ENCODE measurements at places on chromosomes 1 and 21. TPM values are rescaled to one million over a fixed set of nuclear protein-coding genes. Genes with fewer than 3 reads are reported as not detected.

GRCh38 chr1:23957096-23957495, 2.5 kb upstream of the PNRC2 start:
- DNase-seq: no peak
- H3K4me3 ChIP-seq: no peak overlapping the region
- no peak overlapping the region for H3K27ac ChIP-seq
- no peaks in the 10 kb centered on the region for H3K36me3 ChIP-seq

DNA sequence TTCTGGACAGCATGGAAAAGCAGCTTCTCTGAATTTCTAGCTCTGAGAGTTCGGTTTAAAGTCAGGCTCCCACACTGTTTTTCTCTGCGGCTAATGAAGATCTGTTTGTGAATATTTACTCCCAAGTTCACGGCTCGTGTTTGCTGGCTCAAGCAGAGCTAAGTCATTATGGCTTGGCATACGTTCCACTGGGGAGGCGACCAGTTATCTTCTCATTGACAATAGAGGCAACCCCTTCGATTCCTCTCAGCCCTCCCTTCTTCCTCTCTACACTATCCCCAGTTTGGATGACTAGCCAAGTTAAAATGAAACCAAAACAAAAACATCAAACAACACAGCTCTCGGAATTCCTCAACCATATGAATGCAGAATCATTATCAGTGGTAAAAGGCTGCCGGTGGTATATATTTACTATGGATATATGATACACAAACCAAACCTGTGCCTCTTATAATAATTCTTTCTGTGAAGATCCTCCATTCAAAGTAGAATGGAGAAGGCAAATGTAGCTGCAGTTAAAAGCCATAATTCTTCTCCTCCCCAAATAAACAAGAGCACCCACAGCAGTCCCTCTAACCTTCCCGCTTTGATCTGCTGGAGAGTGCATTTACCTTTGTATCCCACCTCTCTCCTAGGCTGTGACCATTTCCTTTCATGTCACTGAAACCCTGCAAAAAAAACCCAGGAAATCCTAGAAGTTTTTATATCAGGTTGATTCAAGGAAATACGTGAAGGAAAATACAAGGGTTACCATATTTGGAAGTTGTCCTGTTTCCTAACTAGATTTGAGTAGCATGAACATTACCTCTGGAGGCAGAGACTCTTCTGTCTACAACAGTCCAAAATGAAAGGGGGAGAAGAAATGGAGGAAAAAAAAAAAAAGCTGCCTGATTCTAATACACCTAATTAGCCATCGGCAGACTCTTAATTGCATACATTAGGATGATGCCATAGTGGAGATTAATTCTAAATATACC, 108.3 kb upstream of the USH2A start:
- peak overlapping the region; percentile 55 for H3K4me3 ChIP-seq
- no peak for DNase-seq
- no peaks in the 10 kb centered on the region for H3K27me3 ChIP-seq
- H3K36me3 ChIP-seq: no peaks in the 10 kb centered on the region

DNA sequence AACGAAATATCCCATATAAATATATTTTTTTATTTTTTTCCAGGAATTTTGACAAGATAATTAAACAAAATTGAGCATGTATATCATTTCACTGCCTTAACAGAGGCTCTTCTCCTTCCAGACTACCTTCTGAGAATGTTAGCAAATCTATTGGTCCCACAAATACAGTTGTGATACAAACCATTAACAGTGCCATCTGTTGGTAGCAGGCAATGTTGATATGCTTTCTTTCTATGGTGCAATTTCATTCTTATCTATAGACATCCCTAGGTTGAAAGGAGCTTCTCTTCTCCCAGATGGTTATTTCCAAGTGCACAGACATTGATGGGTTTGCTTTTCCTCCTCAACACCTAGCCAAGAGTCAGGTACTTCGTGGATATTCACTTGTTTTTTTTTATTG, 303.6 kb downstream of the USH2A start:
- H3K4me3 ChIP-seq: no peak overlapping the region
- DNase-seq: no peak
- H3K36me3 ChIP-seq: no peaks in the 10 kb centered on the region
- no peaks in the 10 kb centered on the region for H3K4me1 ChIP-seq
- no peak overlapping the region for H3K27ac ChIP-seq

DNA sequence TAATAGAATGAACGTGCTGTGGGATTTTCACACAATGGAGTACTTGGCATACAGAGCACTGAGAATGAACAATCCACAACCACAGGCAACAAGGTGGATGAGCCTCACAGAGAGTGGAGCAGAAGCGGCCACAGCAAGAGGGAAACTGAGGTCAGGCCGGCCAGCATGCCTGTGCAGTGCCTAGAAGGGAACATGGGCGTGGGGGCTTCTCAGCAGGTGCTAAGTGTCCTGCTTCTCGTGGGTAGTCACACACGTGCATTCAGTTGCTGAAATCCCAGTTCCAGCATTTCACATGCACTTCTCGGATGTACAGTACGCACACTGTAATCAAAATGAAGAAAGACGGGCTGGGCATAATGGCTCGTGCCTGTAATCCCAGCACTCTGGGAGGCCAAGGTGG, 33.1 kb downstream of the WDR4 start:
- no peak overlapping the region for H3K4me3 ChIP-seq
- no peak overlapping the region for H3K27ac ChIP-seq
- no peak for DNase-seq
- H3K36me3 ChIP-seq: peaks cover 25% of the 10 kb centered on the region
- H3K4me1 ChIP-seq: no peaks in the 10 kb centered on the region

DNA sequence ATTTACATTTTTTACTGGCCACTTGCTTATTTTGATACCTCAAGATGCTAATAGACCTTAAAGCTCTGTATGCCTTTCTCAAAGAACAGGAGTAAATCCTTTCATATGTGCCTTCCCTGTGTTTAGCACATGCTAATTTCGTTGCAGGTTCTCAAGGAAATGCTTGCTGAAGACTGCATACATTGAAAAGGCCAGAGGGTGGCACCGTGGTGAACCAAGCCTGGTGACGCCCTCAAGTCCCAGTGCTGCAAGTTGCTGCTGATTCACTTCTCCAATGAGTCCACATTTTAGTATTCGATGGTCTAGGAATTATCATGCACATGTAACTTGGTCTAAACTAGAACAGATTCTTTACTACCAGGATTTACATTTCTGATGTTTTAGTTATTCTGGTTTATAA, 94.1 kb downstream of the CLDN17 start:
- no peaks in the 10 kb centered on the region for H3K4me1 ChIP-seq
- no peak for DNase-seq
- no peak overlapping the region for H3K4me3 ChIP-seq

DNA sequence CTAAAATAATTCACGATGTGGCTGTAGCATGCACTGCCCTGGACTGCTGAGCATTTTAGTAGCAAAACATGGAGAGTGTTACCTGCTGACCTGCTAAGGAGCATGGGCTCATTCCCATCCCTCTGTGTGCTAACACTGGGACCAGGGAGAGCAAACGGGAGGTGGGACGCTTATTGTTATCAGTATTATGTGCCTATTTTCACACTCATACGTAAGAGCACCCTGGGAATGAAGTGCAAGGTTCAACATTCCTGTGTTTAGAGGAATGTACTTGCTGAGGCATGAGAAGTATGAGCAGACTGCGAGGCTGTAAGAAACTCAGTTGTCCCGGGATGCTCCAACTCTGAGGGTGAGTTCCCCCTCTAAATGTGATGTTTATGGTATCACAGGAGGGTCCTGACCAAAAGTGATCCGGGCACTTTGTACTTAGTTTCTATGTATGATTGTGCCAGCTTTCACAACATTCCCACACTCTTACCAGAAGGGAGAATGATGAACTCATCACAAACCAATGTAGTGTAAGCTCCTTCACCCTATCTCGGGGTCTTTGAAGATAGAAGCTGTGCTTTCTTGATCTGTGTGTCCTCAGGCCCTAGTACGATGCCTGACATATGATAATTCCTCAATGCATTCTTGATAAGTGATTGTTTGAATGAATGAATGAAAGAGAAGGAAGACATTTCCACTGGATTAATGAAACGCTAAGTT, 164.8 kb downstream of the KCNJ6 start:
- no peak overlapping the region for H3K4me3 ChIP-seq
- H3K27ac ChIP-seq: no peak overlapping the region
- H3K36me3 ChIP-seq: no peaks in the 10 kb centered on the region
- H3K27me3 ChIP-seq: no peaks in the 10 kb centered on the region
- no peak for DNase-seq
- peaks cover 4% of the 10 kb centered on the region for H3K4me1 ChIP-seq

DNA sequence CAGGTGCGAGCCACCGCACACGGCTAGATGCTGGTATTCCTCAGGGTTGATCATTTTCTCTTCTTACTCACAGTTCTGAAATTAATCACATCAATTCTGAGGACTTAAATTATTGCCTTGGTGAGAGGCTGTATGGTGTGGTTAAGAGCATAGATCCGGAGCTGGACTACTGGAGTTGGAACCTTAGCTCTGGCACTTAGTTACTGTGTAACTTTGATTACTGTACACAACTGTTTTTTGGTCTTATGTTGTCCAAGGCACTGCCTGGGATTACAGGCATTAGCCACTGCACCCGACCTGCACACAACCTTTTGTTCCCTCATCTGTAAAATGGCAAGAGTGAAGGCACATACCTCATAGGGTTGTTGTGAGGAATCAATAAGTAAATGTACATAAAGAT, 25.6 kb upstream of the THRAP3 start:
- H3K36me3 ChIP-seq: no peaks in the 10 kb centered on the region
- H3K27me3 ChIP-seq: no peaks in the 10 kb centered on the region
- no peak for DNase-seq
- H3K27ac ChIP-seq: no peak overlapping the region
- no peak overlapping the region for H3K4me3 ChIP-seq

GRCh38 chr1:207883660-207884250, 27.2 kb downstream of the CD34 start:
- H3K36me3 ChIP-seq: no peaks in the 10 kb centered on the region
- no peak overlapping the region for H3K27ac ChIP-seq
- H3K4me1 ChIP-seq: peaks cover 4% of the 10 kb centered on the region
- peak overlapping the region; percentile 23 for H3K4me3 ChIP-seq

DNA sequence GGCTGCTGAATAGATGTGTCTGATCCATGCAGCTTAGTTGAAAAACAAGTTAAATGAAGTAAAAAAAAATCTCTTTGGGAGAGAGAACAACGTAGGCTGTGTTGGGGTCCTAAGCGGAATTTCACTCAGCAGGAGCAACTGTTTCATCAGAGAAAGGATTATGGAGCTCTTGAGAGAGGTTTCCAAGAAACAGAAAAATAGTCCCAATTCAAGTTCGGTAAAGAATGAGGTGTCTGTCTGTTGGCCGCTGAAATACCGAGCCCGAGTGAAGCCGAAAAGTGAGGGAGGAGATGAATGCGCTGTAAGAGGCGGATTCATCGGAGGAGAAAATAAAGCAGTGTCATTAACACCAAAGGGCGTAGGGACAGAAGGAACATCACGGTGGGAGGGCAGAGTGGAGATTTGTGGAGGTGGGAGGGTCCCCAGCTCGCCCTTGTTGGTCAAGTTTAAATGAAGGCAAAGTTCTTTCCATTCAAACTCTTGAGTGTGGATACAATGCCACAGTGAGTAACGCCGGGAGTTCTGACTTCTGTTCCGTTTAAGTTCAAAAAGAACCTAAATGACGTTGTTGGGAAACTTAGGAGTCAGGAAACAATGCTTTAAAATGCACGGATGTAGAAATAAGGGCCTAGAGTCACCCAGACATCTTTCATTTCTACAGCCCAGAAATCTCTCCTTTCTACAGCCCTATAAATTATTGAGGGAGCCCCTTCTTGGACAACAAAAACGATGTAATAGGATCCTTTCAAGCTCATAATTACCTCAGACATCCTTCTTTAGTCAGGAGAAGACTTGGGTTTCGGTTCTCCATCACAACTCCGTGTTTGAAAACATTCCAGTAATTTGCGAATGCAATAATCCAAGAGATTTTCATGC, 15.6 kb upstream of the SLC45A1 start:
- no peak for DNase-seq
- H3K27me3 ChIP-seq: no peaks in the 10 kb centered on the region
- peaks cover 5% of the 10 kb centered on the region for H3K4me1 ChIP-seq
- peak overlapping the region; percentile 36 for H3K4me3 ChIP-seq
- H3K36me3 ChIP-seq: no peaks in the 10 kb centered on the region

DNA sequence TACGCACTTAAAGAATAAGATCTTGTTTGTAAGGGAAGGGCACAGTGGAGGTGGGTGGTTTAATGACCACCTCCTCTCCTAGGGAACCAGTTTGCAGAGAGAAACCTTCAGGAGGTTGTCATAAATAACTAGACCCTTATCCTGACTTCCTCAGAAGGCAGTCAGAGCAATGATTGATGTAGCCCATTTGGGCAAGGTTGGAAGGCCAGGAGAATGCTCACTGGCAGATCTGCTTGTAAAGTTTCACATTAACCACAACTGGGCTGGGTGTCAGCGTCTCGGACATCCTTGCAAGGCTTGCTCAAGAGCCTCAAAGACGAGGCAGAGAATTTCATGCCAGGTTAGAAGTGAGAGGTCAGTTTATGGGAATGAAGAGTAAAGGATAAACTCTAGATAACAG, 87.6 kb upstream of the TRABD2B start:
- H3K36me3 ChIP-seq: no peaks in the 10 kb centered on the region
- no peak for DNase-seq
- no peak overlapping the region for H3K4me3 ChIP-seq
- H3K27ac ChIP-seq: no peak overlapping the region
- no peaks in the 10 kb centered on the region for H3K27me3 ChIP-seq

GRCh38 chr1:172556461-172556860, 23.5 kb downstream of the SUCO start:
- no peak overlapping the region for H3K4me3 ChIP-seq
- H3K27ac ChIP-seq: no peak overlapping the region
- DNase-seq: no peak
- H3K4me1 ChIP-seq: no peaks in the 10 kb centered on the region

GRCh38 chr1:241590719-241591118, 49.5 kb downstream of the CHML start:
- no peaks in the 10 kb centered on the region for H3K4me1 ChIP-seq
- H3K4me3 ChIP-seq: no peak overlapping the region
- no peak for DNase-seq
- H3K27ac ChIP-seq: no peak overlapping the region

DNA sequence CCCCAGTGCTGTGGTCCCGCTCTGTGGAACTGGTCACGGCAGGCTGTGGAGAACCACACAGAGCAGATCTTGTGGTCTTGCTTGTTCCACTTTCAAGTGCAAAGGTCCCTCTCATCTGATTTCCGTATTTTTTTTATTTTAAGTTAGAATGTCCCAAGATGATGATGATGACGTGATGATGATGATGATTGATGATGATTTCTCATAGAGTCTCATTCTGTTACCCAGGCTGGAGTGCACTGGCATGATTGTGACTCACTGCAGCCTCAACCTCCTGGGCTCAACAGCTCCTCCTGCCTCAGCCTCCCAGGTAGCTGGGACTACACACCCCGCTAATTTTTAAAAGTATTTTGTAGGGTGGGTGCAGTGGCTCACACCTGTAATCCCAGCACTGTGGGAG, 12.2 kb downstream of the EVA1C start:
- no peak overlapping the region for H3K4me3 ChIP-seq
- no peak overlapping the region for H3K27ac ChIP-seq
- no peaks in the 10 kb centered on the region for H3K27me3 ChIP-seq
- H3K4me1 ChIP-seq: peaks cover 62% of the 10 kb centered on the region
- no peaks in the 10 kb centered on the region for H3K36me3 ChIP-seq

Gene SPRR2G
- not detected for total RNA-seq

Gene ADGRL2
- 67.2 TPM for total RNA-seq

Gene S100A5
- not detected for total RNA-seq

Gene FOXO6
- total RNA-seq: not detected

Gene VASH2
- 0.42 TPM for total RNA-seq

Gene SDHC
- total RNA-seq: 38.9 TPM

Gene MEX3A
- total RNA-seq: 0.42 TPM

Gene SYT11
- 62.4 TPM for total RNA-seq
